ENCODE measurements at places on chromosomes 6 and 20.

- DNase-seq = no peak
Measured at GRCh38 chr6:110033749-110034666, 55.9 kb downstream of the GPR6 start.

- DNase-seq = no peak
Measured at GRCh38 chr20:35342154-35342769, 50.0 kb upstream of the FAM83C start.

DNA sequence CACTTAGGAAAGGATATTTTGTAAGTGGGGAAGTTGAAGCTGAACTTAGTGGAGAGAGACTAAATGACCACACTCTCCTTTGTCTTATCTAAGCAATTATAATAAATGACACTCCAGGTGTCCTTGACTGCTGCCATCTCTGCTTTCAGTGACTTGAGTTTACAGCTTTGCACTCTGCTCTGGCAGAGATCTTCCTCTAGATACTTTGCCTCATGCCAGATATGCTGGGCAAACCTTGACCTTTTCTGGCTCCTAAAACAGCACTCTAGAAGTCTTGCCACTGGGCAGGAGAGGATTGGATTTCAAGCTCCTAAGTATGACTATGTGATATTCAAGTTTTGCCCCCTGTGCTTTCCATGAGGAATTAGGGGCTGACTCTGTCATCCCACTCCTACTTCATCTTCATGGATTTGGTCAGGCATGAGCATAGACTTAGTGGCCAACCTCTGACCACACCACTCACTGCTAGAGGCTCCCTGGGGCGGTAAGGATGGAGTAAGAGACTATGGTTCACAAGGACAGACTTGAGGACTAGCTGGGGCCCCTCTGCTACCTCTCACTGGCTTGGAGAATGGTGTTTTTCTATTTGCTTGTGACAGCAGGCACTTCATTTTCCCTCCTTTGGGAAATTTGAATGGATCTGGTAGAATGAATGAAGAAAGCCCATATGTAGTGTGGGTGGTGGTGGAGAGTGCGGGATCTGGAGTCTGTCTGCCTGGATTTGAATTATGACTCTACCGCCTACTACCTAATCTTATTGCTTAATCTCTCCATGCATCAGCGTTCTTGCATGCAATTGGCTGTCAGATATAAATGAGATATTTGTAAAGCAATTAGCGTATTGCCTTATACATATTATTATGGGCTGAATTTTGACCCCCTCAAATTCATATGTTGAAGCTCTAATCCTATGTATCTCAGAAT is 191.4 kb downstream of the REV3L start:
- DNase-seq = no peak

GRCh38 chr6:19805129-19805481 is 32.1 kb upstream of the ID4 start:
- DNase-seq = peak; percentile 39

- DNase-seq = peak; percentile 31
Measured at GRCh38 chr20:62929051-62929538, 2.8 kb upstream of the DIDO1 start.

GRCh38 chr20:23622839-23623343 is 14.9 kb downstream of the CST3 start:
- DNase-seq = peak; percentile 30

Data from SW 1271 (cell line).